Ascending aorta (tissue), 2 donors: ENCODE measurements at places on chromosomes 11 and 22.

- DNase-seq = no peak
Measured at GRCh38 chr22:32671886-32672285, 129.6 kb upstream of the TIMP3 start.

DNA sequence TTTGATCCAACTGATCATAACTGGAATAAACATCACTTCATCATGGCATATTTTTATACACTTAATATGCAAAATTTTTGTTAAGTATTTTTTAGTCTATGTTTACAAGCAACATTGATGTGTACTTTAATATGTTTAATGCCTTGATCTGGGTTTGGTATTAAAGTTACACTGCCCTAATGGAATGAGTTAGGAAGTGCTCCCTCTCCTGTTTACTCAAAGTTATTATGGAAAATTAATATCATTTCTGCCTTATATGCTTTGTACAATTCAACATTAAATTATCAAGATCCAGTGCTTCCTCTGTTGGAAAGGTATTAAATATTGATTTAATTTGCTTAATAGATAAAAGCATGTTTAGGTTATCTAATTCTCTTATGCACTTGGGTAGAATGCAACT lies 927.3 kb upstream of the RAG2 start:
- no peak for DNase-seq

DNA sequence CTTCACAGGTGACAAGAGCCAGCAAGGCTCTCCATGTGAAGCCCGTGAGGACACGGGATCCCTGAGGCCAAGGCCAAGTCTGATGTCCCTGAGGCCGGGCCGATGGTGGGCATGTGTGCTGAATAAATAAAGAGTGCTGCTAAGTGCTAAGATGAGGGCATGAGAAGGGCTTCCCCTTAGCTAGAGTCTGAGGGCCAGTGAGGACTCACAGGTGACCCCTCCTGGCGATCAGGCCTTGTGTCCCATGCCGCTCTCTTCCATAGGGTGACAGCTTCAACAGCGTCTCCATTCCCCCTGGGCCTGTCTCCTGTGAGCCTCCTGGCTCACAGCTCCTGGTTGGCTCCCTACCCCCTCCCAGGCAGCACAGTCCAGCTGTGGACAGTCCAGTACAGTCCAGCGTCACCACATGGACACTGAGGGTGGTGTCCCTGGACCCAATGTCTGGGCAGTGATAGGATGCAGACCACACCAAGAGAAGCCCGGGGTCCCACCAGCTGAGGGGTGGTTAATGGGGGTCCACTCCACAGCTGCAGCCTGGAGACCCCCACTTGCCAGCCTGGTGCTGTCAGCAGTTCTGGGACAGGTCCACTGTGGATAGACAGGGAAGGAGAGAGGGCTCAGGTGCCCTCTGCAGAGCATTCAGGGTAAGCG lies 1033.2 kb downstream of the TBC1D22A start:
- DNase-seq = no peak

DNA sequence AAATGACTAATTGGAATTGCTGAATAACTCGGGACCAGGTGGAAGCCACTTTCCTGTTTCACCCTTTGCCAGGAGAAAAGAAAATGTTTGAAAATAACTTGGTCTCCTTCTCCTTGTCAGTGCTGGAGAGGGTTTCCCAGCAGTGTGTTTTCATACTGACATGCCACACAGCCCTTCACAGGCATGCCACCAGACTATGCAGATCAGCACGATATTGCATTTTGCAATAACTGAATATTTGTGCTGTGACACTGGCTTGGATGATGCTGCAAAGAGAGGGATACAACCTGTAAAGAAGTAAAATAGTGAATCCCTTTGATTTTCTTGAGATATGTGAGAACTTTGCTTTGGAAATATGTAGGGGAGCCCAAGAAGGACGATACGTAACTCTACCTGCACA lies 200.0 kb upstream of the NAV2 start:
- DNase-seq = no peak

DNA sequence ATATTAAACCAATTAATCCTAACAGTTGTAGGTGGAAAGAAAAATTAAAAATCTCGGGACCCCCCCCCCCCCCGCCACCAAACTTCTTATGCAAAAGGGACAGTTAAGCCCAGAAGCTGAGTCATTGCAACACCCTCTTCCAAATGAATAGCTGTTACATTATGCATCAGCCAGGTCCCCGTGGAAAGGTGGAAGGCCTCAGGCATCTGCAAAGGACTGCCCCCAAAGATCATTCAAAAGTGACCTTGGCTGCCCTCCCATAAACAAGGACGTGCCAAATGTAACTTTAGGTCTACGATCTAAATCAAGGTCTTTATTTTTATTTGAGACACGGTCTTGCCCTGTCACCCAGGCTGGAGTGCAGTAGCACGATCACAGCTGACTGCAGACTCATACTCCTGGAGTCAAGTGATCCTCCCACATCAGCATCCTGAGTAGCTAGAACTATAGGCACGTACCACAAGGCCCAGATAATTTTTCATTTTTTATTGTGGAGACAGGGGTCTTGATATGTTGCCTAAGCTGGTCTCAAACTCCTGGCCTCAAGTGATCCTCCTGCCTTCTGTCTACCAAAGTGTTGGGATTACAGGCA lies 22.8 kb downstream of the SYN3 start:
- no peak for DNase-seq

DNA sequence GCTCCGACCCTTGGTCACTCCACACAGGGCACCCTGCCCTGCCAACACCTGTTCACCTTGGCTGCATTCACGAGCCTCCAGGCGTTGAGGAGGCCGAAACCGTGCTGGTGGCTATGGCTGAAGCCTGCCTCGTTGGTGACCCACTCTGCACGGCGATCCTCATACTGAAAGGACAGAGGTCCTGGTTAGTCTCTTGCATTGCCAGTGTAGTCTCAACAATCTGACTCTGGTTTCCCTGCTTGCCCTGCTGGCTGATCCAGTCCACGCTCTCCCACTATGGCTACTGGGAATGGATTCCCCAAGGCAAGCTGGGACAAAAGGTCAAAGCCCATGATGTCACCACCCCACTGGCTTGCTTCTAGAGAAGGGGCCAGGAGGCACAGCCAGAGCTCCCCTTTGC lies 12.9 kb downstream of the PCSK7 start:
- peak; percentile 71 for DNase-seq

DNA sequence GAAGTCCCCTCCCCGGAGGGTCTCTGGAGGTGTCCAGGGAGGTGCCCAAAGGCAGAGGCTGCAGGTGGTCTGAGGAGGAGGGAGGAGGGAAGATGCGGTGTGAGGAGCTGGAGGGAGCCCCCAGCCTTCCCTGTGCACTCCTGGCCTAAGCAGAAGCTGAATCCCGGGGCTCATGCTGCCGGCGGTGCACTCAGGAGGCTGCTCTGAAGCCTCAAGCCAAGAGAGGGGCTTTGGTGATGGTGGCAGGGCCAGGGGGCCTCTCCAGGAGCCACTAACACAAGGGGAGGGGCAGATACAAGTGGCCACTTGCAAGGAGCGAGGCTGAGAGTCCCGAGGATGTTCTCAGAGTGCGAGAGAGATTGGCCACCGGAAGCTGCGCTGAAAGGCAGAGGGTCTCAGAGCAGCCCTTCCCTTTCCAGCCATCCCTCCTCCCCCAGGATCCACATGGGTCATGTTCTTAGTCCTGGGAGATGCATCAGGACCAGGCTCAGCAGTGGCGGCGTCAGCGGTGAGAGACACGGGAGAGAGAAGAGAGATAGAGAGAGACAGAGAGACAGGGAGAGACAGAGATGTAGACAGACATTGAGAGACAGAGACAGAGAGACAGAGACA lies 774 bp upstream of the MRGPRG start:
- DNase-seq = peak; percentile 43

DNA sequence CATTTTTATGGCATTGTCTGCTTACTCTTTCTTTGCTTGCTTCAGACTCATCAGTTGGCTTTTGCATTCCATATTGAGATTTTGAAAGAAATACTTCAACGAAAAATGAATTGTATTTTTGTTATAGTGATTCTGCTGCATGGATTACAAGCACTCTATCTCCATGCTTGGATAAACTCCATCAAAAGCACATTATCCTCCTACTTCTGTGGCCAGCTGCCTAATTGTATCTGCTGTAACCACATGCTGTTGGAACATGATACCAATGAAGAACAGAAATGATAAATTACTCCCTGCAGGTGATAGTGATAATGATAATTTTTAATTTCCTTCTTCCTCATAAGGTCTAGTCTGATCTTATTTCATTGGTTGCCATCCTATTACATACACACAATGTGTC lies 100.8 kb downstream of the PRMT3 start:
- DNase-seq = no peak

- DNase-seq = no peak
Measured at GRCh38 chr11:126408901-126409619, 53.6 kb downstream of the ST3GAL4 start.
